RWPE1 (cell line): ENCODE measurements at places on chromosomes 4 and X.

- DNase-seq: peak; percentile 57
These were observed 1646.4 kb upstream of the ADGRL3 start for GRCh38 chr4:59553721-59554091.

GRCh38 chr4:128876200-128876599 lies 66.7 kb downstream of the JADE1 start:
- DNase-seq: no peak

GRCh38 chrX:121154858-121155404 lies 107.5 kb downstream of the GLUD2 start:
- DNase-seq: no peak

DNA sequence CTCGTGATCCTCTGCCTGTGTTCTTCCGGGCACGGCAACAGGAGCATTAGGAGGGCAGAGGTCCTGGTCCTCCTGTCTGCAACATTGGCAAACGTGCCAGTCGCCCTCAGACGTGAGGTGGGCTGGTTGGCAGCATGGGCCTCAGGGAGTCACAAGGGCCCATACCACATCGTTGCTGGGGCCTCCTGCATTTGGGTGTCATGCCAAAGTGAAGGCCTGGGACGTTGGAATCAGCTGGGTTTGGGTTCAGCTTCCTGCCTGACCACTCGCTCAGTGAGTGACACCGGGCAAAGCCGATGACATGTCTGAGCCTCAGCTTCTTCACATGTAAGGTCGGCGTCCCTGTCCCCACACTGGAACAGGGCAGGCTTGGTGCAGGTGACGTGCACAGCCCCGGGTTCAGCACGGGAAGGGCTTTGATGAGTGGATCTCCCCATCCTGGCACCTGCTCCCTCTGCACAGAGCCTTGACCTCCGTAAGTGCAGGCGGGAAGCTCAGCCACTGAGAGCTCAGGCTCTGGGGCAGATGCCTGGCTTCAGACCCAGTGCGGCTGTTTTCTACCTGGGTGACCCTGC lies 91.6 kb downstream of the PSAPL1 start:
- no peak for DNase-seq

GRCh38 chrX:14476205-14476604 lies 53.1 kb upstream of the GLRA2 start:
- DNase-seq: no peak

DNA sequence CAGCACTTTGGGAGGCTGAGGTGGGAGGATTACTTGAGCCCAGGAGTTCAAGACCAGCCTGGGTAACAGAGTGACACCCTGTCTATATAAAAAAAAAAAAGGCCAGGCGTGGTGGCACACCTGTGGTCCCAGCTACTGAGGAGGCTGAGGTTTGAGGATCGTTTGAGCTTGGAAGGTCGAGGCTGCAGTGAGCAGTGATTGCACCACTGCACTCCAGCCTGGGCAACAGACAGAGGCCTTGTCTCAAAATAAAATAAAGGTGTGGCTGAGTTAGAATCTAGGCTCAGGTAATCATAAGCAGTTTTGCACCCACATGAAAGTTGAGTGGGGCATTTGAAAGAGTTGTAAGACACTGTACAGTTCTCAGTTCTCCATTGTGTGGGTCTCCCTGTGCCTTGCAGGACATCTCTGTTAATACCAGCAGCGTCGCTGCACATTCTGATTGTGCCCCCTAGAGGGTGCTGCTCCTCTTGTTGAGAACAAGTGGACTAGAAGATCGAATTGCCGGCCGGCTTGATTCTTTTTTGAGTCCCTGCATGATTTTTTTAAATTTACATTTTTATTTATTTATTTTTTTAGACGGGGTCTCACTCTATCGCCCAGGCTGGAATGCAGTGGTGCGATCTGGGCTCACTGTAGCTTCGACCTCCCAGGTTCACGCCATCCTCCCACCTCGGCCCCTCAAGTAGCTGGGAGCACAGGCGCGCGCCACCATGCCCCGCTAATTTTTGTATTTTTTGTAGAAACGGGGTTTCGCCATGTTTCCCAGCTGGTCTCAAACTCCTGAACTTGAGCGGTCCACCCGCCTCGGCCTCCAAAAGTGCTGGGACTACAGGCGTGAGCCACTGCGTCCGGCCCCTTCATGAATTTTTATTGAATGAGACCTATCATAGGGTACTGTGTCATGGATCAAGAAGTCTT lies 73.6 kb upstream of the RBMX start:
- DNase-seq: peak; percentile 9

- peak; percentile 22 for DNase-seq
These were observed 76.9 kb downstream of the LRRC66 start for GRCh38 chr4:51943221-51943620.

DNA sequence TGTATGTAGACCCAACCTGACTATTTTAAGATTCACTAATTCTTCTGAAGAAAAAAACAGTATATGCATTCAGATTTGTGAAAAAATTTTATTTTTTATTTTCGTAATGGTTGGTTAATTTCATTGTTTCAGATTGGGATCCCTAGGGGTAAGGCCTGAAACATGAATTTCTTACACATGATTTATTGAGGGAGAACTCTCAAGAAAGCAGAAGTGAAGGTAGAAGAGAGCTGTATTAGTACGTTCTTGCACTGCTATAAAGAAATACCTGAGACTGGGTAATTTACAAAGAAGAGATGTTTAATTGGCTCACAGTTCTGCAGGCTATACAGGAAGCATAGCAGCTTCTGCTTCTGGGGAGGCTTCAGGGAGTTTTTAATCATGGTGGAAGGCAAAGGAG lies 611.9 kb upstream of the TECRL start:
- DNase-seq: no peak

GRCh38 chr4:85522277-85522676 lies 47.3 kb downstream of the ARHGAP24 start:
- DNase-seq: no peak

GRCh38 chr4:118834960-118835569 lies 861 bp downstream of the SEC24D start:
- DNase-seq: peak; percentile 33

- DNase-seq: no peak
These were observed 170.1 kb downstream of the FRMPD4 start for GRCh38 chrX:12308420-12308819.

DNA sequence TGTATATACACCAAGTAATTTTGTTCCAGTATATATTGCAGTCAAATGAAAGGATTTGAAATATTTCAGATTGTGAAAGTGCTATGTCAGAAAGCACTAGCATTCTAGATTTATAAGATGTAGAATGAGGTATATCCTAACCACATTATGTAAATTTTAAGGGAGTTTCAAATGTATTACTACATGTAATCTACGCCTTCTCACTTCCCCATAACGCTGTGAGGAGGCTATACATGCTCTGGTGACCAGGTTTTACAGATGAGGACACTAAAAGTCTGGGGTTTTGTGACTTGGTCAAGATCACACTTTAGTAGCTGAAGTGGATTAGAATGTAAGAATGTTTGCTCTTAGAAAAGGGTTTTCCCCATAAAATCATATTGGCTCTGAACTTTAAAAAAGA lies 8.1 kb downstream of the ENPEP start:
- no peak for DNase-seq

DNA sequence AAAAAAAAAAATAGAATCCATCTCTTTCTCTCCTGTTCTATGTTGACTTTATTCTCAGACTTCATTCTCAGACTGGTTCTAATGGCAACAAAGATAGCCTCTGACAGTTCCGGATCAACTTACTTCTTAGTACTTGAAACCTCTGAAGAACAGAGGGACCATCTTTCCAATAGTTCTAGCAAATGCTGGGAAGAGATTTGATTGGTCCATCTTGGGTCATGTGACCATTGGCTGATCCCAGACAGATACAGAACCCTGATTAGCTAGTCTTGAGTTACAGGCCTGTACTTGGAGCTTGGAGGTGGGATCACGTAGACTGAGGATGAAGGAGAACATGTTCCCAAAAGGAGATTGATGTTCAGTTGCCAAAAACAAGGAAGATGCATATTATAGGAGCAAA lies 66.9 kb upstream of the STIM2 start:
- DNase-seq: peak; percentile 19

DNA sequence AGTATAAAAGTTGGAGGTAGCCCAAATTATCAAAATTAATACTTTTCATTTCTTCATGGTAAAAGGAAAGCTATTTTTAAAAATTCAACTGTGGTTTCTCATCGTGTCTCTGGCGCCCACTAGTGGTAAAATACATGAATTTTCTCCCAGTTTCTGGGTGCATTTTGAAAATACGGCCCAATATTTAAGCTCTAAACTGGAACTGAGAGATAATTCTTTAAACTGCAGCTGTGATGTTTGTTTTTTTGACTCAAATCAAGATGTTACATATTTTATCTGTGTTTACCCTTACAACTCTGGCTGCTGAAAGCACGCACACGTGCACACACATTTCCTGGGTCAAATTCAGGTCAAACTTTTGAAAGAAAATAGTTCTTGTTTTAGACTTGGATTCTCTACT lies 123.9 kb upstream of the ACSL4 start:
- DNase-seq: peak; percentile 21

DNA sequence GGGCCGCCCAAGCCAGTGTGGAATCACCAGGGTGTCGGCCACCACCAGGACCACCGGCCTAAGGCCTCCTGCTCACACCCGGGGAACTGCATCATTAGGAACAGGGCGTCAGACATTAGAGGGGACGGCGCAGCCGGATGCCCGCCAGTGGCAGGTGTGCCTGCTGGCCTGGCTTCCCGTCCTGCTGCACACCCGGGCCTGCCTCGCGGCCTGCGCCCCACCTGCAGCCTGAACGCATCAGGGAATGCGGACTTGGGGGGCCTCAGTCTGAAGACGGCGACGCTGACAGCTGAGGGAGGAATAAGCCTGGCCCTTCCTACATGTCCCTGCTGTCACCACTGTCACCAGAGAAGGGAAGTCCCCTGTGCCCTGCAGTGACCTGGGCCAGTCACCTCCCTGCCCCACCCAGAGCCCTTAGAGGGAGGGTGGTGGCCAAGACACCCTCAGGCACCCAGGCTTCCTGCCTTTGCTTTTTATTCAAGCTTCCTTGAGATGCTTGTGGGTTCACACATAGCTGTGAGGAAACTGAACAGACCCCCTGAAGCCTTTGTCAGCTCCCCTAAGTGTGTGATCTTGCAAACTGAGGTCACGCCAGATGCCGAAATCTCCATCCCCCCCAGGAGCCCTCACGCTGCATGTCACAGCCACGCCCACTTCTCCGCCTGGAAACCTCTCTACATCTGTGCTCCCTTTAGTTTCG lies 3.2 kb downstream of the DGKQ start:
- DNase-seq: no peak

- DNase-seq: peak; percentile 79
These were observed 16.5 kb upstream of the RHOH start for GRCh38 chr4:40180356-40180755.

- DNase-seq: no peak
These were observed 63.4 kb downstream of the CLDN34 start for GRCh38 chrX:10030570-10030969.

DNA sequence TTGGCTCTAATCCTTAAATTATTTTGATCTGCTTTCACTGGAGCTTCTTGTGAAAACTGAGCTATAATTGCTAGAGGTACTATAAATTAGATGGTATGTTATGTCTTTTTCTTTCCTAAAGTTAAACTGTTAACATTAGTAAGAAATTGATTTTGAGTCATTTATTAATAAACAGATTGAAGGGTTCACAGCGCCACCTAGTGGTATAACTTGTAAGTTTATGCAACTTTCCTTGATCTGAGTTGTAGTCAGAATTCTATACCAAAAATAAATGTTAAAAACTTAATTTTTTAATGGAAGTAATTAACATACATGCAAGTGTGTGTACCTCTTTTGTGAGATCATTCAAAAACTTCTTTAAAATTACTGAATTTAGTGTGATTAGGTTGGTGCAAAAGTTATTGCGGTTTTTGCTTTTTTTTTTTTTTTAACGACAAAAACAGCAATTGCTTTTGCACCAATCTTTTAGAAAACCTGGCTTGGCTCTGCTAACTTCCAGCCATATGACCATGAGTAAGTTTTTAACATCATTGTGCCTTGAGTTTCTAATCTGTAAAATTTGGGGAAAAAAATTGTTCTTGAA lies 151.5 kb downstream of the CENPC start:
- no peak for DNase-seq

GRCh38 chrX:144809025-144809424 lies 438.3 kb upstream of the SPANXN1 start:
- no peak for DNase-seq

GRCh38 chr4:165864271-165864670 lies 8.8 kb upstream of the TLL1 start:
- DNase-seq: peak; percentile 13

DNA sequence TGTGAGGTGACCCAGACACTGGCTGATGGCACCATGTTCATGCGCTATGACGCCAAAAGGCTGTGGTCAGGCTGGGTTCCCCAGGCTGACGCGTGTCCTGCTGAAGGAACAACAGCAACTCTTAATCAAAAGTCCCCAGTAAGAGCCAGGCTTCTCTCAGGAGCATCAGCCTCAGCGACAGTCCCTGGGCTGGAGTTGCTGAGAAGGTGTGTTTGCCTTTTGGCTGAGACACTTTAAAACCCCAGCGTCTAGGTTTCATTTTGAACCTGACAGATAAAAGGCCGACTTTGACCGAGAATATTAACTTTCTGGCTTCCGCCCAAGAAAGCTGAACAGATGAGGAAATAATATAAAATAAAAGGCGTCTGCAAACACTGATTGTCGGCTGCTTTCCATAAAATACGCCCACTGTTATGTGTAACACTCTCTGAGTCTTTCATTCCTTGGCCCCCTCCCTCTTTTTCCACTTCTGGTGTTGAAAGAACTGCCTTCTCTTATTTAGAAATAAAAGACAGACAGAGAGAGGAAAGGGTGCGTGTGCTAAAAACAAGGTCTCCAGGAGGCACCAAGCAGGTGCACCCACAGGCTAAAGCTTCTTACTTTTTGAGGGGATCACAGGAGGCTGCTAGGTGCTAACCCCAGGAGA lies 373.6 kb downstream of the MID1IP1 start:
- DNase-seq: no peak

GRCh38 chr4:86497980-86498862 lies 95.9 kb upstream of the PTPN13 start:
- peak; percentile 51 for DNase-seq

- peak; percentile 73 for DNase-seq
These were observed 55.5 kb downstream of the LUZP4 start for GRCh38 chrX:115344885-115345614.

DNA sequence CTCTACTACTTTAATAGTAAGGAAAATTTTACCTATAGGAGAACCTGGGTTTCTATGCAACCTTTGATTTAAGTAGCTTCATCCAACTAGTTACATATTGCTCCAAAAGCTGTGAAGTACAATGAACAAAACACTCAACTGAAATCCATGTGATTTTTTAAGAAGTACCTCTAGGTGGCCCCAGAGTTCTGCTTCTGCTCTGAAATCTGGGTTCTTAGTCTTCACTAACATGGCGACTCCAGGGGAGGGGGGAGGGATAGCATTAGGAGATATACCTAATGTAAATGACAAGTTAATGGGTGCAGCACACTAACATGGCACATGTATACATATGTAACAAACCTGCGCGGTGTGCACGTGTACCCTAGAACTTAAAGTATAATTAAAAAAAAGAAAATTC lies 73.4 kb upstream of the MAGEB2 start:
- peak; percentile 1 for DNase-seq

GRCh38 chr4:48910511-48910910 lies 3.9 kb upstream of the OCIAD2 start:
- DNase-seq: no peak

- DNase-seq: no peak
These were observed 275.2 kb downstream of the TENM3 start for GRCh38 chr4:182518421-182518820.

GRCh38 chrX:11741574-11741973 lies 16.5 kb upstream of the MSL3 start:
- no peak for DNase-seq
